ENCODE measurements at places on chromosomes 7 and 10.

DNA sequence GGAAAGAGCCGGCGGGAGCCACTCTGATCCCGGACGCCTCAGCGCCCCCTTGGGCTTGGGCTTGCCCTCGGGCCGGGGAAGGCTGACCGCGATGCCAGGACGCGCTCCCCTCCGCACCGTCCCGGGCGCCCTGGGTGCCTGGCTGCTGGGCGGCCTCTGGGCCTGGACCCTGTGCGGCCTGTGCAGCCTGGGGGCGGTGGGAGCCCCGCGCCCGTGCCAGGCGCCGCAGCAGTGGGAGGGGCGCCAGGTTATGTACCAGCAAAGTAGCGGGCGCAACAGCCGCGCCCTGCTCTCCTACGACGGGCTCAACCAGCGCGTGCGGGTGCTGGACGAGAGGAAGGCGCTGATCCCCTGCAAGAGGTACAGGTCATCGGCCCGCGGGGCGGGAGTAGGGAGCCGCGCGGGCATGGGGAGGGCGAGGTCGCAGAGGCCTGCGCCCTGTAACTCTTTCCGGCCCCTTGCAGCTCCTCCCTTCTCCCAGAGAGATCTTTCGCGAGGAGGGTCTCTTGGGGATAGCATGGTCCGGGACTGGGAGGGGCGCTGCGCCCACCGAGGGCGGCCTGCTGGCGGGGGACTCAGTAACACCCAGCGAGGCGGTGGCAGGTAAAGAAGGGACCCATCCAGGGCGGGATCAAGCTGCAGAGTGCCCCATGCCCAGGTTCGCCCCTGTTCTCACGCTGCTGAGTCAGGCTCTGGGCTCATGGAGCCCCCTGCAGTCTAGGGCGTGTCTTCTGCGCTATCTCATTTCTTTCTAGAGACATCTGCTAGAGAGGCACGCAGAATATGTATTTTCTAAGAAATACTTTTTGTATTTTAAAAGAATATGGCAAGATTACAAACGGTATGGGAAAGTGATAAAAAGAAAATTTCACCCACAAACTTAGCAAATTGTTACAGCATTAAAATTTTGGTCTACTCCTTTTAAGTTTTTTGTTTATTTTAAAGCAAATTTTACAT, 687 bp downstream of the EPDR1 start:
- peak; percentile 45 for DNase-seq

DNA sequence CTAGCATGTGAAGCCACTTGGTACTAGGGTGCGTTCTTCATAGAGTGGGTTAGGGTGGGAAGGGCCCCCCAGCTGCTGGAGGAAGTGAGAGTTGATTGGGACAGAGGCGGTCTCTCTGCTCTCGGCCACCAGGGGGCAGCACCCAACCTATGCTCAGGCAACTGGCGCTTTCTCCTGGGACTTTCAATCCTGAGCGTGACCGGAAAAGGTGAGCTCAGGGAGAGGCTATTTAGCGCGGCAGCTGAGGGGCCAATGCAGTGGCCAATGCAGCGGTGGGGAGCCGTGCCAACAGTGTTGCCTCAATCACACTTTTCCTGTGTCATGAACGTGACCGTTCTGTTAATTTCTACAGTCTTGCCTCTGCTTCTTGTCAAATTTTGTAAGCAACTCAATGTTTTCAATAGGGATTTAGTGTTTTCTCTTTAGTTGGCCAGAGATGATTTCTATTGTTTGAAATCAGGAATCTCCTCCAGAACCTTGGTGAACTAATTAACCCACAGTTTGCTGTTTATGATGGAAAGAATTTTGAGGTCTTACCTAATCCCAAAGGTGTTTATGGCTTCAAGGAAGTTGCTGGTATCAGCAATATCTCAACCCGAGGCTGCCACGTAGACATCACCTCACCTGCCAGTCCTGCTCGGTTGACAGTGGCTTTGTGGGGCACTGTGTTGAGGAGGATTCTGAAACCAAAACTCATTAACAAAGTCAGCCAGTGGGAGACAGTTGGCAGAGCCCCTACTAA, 67.9 kb upstream of the PDZD8 start:
- no peak for DNase-seq

- no peak for DNase-seq
Observed at GRCh38 chr7:106590209-106590816, 70.6 kb downstream of the CCDC71L start.

GRCh38 chr10:78066012-78066411, 32.3 kb downstream of the RPS24 start:
- no peak for DNase-seq

DNA sequence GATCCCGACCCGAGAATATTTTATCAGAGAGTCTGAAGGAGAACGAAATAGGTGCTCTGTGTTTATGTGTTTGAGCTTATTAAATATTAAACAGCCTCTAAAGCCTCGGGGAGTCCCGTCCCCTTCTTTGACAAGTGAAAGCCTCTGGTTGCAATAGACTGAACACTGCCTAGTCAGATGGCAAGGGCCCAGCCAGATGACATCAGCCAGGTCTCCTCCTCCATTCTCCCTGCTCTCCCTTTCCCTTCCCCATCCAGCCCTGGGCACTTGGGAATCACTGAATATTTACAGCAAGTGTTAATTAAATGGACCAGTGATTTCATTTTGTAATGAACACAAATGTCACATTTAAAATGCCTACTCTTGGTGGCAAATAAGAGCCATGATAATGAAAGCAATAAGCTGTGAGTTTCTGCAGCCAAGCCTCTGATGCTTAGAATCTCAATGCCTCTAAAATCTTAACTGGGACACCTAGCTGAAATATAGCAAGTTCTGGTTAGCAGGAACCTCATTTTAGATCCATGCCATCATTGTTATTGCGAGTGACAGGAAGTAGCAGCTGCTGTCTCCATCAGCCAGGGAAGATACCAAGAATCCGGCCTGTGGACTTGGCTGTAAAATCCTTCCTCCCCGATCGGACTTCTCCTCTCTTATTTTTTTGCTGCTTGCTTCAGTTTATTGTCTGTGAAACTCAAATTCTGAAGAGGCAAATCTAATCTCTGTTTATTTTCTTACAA, 202.1 kb downstream of the PRPF18 start:
- DNase-seq: peak; percentile 58

- DNase-seq: no peak
Observed at GRCh38 chr10:64271983-64272382, 750.8 kb downstream of the REEP3 start.

DNA sequence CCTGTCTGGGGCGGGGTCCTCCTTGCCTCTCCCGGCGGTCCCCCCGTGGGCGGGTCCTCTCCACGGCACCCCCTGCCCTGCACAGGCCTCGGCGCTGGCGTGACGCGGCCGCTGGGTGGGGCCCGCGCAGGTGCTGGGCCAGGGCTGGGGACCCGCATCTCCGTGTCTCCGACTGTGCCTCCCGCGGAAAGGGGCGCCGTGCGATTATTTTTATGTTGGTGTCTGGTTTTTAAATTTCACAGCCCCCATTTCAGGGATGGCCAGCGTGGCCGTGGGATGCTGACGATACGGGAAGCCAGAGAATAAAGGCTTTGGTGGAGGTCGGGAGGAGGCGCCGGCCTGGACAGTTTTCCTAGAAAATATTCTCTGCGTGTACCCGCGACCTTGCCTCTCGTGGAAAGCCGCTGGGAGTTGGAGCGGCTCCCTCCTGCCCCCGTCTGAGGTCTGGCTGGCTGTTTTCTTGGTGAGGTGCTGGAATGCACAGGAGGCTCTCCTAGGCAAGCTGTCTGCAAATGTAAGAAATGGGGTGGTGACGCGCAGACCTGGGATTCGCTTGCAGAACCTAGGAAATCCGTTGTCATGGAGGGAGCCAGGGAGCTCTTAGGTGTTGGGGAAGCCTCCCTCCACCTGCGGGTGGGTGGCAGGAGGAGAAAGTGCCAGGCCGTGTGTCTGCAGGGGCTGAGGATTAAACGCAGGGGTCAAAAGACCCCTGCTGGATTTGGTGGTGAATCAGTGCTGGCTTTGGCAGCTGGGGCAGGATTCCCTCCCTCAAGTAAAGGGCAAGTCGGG, 28.7 kb upstream of the JAKMIP3 start:
- DNase-seq: no peak

DNA sequence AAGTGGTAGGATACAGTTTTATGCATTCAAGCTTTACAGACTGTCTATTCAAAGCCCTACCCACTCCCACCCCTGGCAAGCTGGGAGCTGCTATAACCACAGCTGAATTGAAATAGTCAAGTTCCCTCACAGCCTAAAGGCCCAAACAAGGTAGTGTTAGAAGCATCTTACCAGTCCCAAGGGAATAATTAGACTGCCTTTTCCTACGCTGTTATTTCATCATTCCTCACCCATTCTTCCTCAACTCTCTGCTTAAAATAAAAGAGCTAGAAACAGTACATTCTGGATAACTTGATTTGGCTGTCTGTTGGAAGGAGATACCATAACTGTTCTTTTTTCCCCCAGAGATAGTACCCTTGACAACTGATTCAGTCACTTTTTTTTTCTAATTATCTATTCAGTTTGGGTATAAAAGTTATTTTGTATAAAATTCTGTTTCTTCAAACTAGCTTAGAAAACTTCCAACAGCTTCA, 54.0 kb downstream of the RAPGEF5 start:
- DNase-seq: no peak

All from NCI-H226 (cell line).